ENCODE measurements at places on chromosomes 1 and 21.

DNA sequence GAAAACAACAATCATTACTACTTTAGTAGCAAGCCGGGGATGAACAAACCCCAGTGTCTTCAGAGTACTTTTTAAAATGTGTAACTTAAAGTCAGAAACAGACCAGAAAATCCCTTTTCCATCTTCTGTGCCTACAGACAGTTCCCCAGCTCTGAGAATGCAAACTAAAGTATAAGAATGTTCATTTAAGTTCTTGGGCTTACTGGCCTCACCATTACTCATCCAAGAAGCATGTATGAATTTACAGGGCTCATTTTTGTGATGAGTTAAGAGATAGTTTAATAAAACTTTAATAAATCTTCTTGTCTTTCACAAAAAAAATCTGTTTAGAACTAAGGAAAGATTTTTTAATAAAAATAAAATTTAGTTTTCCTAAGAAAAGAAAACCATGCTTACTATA is 4.6 kb downstream of the LPGAT1 start:
- no peak for DNase-seq

DNA sequence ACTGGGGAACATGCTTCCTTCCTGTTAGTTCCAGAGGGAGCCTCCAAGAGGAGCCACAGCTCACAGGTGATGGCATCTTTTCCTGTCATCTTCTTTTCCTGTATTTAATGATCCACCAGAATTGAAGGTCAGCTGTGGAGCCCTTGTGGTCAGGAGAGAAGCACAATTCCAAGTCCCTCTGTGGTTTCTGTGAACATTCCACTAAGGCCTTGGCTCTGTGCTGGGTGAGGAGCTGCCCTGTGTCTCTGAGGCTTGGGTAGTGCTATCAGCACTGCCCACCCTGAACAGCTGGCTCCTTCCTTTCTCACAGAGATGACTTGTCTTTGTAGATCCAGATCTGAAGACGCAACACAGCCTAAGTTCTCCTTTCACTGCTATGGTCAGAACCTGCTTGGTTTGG is 141.9 kb upstream of the MAP1LC3C start:
- no peak for DNase-seq

- no peak for DNase-seq
These were observed 2.0 kb downstream of the PBX1 start for GRCh38 chr1:164561007-164561406.

GRCh38 chr1:215064327-215064726 is 18.2 kb upstream of the KCNK2 start:
- DNase-seq: no peak

DNA sequence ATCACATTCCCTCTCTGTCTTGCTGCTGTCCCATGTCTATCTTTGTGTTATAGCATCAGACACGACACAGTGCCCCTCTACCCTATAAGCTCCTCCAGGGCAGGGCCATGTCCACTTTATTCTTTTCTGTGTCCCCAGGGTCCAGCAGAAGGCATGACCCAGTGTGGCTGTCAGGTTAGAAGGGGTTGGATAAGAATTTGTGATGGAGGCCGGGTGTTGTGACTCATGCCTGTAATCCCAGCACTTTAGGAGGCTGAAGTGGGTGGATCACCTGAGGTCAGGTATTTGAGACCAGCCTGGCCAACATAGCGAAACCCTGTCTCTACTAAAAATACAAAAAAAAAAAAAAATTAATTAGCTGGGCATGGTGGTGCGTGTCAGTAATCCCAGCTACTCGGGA is 26.3 kb upstream of the RNF19B start:
- no peak for DNase-seq

DNA sequence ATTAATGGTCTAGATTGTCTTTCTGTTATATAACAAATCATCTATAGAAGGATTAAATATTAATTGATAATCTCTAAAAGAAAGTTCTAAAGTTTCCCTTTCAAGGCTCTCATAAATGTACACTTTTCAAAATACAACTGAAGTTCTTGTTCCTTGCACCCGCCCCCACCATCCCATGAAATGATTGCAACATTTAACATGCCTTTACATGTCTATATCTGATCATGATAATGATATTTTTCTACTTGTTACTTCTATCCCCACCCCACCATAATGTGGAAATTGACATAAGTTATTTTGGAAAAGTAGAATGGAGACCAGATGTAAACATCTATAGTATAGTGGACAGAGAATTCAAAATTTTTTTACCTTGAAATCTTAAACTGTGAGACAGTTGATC is 186.6 kb downstream of the NTNG1 start:
- no peak for DNase-seq

DNA sequence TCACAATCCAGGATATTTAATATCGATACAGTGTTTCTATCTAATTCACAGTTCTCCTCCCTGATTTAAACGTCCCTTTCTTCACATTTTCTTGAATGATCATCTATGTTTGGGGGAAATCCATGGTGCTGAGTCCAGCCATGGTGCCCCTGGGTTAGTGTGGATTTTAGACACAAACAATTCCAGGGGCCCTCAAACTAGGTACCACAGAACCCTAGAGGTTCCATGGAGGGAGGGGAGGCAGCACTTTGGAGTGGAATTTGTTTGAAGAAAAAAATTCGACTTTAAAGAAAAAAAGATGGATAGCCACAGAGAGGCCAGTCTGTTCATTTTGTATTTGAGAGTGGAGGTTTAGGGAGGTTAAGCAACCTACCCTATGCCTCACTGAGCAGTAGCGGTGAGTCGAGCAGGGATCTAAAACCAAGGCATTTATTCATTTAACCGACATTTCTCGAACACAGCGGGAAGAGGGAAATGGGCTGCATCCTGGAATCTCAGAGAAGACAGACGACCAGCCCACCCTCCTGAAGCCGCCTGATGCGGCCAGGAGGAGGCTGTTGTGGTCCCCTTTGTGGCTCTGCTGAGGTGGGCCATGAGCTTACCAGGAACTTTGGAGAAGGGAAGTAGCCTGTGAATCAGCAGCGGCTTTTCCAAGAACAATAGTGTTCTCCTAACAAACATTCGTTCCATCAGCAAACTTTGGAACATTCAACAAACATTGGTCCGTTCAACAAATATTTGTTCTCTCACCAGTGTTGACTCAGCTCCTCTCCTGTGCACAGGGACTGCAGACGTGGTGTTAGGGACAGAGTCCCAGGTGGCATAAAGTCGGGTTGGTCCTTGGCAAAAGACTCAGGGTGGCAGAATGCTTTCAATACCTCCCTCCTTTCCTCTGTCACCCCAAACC is 103.5 kb upstream of the ZBTB40 start:
- DNase-seq: no peak

DNA sequence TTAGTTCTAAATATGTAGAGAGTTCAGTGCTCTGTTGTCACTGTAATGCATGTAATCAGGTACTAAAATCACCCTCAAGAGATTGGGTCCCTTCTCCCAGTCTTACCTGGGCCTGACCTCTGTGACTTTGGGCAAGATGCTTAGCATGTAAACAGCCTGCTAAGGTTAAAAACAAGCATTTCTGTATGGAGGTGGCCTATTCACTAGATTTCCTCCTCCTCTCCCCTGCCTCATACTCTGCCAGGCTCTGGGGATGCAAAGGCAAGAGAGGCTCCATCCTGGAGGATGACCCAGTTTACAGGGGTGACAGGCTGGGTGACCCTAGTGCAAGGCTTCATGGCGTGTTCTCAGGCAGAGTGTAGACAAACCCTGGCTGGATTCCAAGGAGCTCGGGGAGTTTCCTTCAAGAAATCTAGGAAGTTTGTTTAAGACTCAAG is 28.8 kb downstream of the VANGL2 start:
- no peak for DNase-seq

GRCh38 chr1:87615901-87616300 is 287.2 kb downstream of the LMO4 start:
- no peak for DNase-seq

- DNase-seq: peak; percentile 95
These were observed at the start of gene LAMTOR2 for GRCh38 chr1:156054500-156055280. TSS of gene LAMTOR2 (plus strand) at chr1:156054782. CDS start at chr1:156054890, 108 bp downstream.
